ENCODE measurements at places on chromosomes 1 and 21.

DNA sequence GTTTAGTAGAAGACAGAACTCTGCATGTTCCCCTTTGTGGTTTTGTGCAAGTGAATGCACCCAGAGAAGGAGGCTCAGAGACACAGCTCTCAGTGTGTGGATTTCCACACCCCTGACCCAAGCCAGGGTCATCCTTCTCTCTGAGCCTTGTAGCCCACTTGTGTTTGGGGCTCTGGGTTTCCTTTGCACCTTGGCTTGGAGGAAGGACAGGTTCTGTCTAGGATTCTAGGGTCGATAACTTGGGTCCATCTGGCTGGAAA lies 27.2 kb downstream of the MYOG start:
- DNase-seq: no peak

- no peak for DNase-seq
Measured at GRCh38 chr1:239725933-239726332, 339.6 kb downstream of the CHRM3 start.

- no peak for DNase-seq
Measured at GRCh38 chr1:11893907-11894251, 32.3 kb downstream of the KIAA2013 start.

DNA sequence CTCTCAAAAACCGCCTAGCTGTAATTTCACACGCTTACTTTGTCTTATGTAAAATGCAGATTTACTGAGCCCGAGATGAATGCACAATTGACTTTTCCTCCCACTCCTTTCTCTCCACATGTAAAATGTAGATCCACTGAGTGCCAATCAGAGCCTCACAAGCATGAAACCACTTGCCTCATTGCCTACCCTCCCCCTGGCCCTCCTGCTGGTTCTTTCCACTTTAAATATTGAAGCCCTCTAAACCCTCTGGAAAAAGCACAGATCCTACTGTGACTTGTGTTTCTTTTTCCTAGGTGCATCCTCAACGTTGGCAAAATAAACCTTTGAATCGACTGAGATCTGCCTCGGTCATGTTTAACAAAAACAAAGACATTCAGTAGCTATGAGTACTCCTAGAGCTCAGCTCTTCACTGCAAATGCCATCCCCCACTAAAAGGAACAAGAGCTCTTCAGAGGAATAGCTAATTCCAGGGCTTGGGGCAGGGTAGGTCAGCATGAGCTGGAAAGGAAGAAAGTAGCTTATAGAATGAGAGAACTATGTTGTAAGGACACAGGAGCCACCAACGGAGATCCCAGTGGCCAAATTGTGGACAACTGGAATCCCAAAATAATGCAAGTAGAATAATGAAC lies 365.5 kb upstream of the RUNX1 start:
- no peak for DNase-seq

DNA sequence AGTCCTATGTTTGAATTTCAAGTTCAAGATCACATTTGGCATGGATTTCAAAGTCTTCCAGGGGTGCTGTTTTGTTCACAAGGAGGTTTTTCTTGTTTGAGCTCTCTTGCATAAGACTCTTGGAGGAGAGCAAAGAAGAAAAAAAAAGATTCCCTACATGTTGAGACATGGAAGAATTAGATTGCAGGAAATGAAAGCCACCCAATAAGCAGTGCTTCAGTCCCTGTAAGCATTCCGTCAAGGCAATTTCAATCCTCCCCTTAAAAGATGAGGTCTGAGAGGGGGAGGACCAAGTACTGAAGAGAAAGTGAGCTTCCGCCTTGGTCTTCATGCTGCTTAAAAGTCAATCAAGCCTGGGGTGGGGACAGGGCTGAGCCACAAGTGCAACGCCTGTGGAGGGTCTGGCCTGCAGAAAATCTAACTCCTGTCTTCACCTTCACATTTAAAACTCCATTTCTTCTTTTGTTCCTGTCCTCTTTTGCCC lies 50.2 kb downstream of the LPAR3 start:
- DNase-seq: no peak

GRCh38 chr1:104264521-104264920 lies 514.8 kb downstream of the AMY1C start:
- no peak for DNase-seq

GRCh38 chr1:44407430-44408211 lies 2.6 kb downstream of the RNF220 start:
- no peak for DNase-seq

DNA sequence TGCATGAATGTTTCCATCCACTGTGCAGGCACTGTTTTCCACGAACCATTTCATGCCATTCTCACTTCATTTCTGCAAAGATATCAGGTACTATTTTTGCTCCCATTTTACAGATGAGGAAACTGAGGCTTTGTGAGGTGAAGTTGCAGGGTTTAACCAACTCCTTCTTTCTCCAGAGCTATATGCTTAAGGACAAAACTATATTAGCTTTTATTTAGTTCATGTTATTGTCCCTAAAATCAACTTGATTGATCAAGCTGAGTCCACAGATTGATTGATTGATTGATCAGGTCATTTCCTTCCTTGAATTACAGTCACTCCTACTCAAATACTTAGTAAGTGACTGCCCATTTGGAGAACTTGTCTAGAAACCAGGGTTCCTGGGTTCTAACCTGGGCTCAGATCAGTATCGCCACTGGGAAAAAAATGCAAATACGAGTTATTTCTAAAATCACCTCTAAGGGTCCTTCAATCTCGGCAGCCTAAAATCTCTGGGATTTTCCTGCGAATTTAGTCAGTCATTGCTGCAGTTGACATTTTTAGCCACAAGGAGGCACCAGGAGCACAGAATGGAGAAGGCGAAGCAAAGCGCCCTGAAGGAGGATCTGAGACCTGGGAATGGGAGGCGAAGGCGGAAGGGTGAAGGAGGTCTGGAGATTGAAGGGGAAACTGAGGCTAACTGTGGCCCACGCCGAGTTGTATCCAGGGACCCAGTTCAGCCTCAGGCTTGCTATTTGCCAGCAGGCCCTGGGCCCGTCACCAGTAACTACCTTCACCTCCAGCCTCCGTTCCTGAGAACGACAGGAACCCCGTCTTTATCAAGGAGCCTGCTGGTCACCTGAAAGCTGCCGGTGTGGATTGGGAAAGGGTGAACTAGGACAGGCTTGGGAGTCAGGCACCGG lies 14.3 kb upstream of the MUL1 start:
- no peak for DNase-seq

GRCh38 chr1:220732621-220733020 lies 15.5 kb upstream of the MTARC2 start:
- no peak for DNase-seq

- no peak for DNase-seq
Measured at GRCh38 chr21:19695796-19696195, 1292.2 kb upstream of the TMPRSS15 start.

- no peak for DNase-seq
Measured at GRCh38 chr1:48362901-48363300, 109.1 kb downstream of the SPATA6 start.

GRCh38 chr1:234246638-234247116 lies 126.6 kb upstream of the COA6 start:
- peak; percentile 62 for DNase-seq

DNA sequence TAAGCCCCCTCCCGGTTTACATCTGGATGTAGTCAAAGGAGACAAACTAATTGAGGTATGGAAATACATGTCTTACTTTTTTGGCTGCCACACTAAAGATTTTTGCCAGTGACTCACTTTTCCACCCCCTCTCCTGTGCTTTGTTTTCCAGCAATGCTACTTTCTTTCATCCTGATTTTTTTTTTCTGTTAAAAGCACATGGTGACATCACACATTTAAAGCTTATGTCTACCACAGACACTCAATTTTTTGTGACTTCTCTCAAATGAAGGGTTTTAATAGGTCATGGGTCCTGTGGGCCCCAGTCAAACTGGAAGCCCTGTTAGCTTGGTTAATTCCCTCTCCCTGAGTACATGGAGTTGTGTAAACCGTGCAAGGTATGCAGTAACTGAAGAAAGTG lies 2.2 kb downstream of the PPP1R8 start:
- no peak for DNase-seq

- DNase-seq: no peak
Measured at GRCh38 chr1:14661222-14661621, 62.7 kb downstream of the KAZN start.

DNA sequence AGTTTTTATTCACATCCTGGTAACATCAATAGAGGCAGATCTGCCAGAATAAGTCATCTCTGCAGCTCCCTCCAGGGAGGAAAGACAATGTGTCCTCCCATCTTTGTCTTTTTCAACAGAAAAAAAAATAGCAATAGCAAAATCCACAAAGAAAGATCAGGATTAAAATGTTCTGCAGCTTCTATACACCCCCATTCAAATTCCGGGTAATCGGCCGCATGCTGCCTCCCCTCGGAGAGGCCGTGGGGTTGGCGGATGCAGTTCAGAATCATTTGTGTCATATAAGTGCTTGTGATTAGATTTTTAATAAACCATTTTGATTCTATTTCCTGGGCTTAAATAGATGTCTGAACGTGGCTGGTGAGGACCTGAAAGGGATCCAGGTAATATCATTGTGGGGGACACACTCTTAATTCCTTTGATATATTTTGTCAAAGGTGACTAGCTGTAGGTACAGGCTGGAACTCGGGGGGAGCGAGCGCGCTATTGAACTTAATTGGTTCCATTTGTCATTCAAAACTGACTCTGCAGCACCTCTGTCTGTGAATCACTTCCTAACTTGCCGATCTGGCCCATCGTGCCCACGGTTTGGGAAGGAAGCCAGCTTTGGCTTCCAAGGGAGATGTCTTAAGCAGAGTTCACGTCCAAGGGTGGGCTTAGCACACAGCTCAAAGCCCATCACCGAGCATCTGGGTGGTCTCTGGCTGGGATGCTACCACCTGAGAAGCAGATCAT lies 85.6 kb upstream of the ARHGEF16 start:
- DNase-seq: no peak

DNA sequence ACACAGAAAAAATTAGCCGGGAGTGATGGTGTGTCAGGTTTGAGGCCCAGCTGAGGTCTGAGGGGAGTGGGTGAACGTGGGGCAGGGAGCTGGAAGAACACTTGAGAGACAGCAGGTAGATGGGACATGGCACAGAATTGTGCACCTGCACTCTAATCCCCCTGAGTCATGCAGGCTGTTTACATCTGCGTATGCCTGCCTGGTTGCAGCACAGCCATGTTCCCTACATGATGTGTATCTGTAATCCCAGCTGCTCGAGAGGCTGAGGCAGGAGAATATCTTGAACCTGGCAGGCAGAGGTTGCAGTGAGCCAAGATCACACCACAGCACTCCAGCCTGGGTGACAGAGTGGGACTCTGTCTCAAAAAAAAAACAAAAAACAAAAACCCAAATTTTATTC lies 44.8 kb downstream of the ATP5PO start:
- no peak for DNase-seq

GRCh38 chr1:117581391-117581943 lies 24.4 kb upstream of the TENT5C start:
- DNase-seq: no peak

- DNase-seq: no peak
Measured at GRCh38 chr1:66383611-66384010, 150.3 kb upstream of the SGIP1 start.

DNA sequence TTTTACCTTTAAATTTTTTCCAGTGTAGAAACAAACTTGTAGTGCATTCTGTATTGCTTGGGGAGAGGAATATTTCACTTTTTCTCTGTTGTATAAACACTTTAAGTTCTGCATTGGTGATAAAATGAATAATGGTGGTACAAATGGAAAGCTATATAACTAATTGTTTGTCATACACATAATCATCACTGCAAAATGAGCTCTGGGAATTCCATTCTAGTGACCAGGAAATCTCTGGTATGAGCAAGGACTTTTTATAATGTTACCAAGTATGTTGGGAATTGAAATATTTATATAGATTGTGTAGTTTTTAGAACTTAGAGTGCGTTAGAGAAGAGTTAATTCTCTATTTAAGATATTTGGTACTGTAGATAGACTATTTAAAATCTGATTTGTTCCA lies 5.0 kb upstream of the FMN2 start:
- no peak for DNase-seq

GRCh38 chr1:182262425-182262824 lies 129.2 kb downstream of the GLUL start:
- no peak for DNase-seq

DNA sequence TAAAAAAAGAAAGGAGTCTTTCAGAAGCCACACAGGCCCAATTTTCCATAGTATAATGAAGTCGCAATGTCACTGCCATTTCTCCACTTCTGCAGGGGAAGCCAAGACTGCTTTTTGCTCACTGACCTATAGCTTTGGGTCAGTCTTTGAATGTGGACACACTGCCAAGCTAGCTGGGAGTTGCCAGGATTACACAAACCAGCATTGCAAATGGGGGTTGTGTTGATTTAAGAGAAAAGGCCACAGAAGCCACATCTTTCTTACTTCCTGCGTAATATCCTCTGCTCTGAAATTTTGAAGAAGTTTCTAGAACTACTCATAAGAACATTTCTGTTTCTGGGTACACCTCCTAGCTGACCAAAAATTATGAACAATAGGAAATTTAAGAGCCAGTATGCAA lies 45.8 kb upstream of the SAMSN1 start:
- no peak for DNase-seq

GRCh38 chr1:221878134-221878533 lies 136.2 kb upstream of the DUSP10 start:
- no peak for DNase-seq

DNA sequence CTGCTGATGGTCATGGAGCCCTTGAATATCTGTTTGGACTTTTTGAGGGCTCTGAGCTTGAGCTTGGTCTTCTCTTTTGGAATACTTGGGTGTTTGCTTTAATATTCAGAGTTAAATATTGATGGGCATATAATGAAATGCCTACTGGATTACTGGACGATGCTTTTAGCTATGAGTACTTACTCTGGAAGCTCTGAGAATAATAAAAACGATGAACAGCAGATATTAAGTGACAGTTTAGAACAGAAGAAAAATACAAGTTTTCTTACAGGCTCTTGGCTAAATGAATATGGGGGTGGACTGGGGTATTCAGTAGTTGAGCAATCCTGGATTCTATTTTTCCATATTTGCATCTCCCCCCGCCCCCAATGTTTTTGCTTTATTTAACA lies 20.7 kb downstream of the GALNT2 start:
- no peak for DNase-seq

DNA sequence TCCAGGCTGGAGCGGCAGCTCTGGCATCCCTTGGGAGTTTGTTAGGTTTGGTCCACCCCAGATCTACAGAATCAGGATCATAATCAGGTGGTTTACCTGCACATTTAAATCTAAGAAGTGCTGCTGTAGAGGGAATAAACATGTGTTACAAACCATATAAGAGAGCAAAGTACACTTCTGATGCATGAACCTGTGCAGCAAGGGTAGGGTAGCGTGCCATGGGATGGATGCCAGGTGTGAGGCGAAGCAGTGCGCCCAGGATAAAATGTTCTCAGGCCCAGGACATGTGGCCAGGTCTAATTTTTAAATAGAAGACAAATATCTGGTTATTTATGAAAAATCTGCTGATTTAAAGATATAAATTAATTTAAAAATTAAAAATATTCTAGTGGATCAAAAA lies 308.8 kb upstream of the USP24 start:
- no peak for DNase-seq

DNA sequence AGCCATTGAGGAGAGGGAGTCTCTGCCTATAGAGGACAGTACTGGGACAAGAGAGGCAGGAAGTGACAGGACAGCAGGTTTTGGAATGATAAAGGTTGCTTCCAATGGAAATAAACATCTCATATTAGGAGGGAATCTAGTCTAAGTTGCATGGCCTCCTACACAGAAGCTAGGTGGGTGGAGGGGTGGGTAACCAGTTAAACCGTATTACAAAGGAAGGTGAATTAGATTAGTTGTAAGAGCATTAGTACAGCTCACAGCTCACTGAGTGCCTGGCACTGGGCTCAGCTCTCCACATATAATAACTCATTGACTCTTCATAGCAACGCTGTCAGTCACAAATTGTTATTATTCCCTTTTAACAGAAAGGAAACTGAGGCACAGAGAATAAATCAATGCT lies 468.1 kb downstream of the PTPRU start:
- no peak for DNase-seq

Data from vagina (tissue), 2 donors.